Omental fat pad (tissue), 4 donors: ENCODE measurements at places on chromosomes 3 and 15. TPM values are rescaled to one million over a fixed set of nuclear protein-coding genes. Genes with fewer than 3 reads are reported as not detected.

DNA sequence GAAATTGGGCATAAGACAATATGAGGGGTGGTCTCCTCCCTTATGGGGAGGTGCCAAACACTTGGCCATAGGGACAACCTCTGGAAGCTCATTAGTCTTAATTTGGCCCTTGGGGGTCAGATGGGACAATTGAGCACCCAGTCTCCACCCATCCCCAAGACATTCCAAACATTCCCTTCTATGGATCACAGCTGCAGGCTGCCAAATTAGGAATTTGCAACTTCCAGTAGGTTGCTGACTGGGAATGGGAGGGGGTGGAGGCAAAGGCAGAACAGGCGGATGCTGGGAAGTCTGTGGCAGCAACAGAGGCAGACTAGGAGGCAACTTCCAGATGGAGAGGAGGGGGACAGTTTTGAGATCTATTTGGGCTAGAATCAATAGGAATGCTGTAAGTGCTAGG lies 1.4 kb upstream of the PDHB start:
- no peak for DNase-seq

- DNase-seq = no peak
Observed at GRCh38 chr3:60056404-60056803, 1006.6 kb upstream of the CFAP20DC start.

- no peak for DNase-seq
Observed at GRCh38 chr3:135690664-135691063, 274.9 kb upstream of the PPP2R3A start.

TCAIM gene
- 22.5 TPM for total RNA-seq

LRRC2 gene
- total RNA-seq = 2.0 TPM

SLC51A gene
- 0.65 TPM for total RNA-seq
